ENCODE measurements at places on chromosomes 5 and 9.

DNA sequence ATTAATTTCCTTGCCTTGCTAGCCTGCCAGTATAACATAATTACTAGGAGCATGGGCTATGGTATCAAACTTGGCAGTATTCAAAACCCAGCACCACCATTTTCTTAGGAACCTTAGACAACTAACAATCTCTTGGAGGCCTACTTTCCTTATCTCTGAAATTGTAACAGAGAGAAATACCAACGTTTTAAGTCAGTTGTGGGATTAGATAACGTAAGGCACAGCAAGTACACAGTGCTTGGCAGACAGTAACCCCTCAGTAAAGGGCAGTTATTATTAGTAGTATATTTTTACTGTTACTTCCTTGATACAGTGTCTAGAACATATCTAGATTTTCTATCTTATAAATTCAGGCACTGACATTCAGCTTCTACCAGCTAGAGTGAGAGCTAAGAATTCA, 309.6 kb downstream of the ACTL7B start:
- no peak for DNase-seq

DNA sequence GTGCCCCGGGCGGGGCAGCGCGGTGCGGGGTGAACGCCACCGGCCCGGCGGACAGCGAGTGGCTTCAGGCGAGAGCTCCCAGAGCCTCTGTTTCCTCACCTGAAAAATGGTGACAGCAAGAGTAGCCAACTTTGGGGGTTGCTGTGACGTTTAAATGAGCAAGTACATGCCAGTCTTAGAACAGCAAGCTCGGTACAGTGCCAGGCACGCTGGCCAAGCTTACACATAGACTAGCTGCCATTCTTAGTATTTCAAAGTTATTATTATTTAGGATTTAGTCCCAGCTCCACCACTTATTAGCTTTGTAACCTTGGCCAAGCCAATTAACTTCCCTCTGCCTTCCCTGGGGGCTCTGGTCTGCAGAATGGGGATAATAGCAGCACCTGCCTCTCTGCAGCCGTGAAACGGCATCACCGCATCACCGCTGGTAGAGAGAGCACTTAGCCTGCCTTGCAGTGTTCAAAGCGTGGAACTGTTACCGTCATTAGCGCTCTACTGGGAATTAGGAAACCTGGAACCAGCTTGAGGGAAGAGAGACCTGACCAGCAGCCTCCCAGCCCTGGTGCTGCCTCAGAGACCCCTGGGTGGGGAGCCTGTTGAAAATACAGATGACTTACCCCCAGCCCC, at the start of gene C9orf50:
TSS of gene C9orf50 (minus strand) at position 433 of the 627 bp plus-strand sequence. CDS start 527 bp downstream, outside the sequence.
- DNase-seq = no peak

DNA sequence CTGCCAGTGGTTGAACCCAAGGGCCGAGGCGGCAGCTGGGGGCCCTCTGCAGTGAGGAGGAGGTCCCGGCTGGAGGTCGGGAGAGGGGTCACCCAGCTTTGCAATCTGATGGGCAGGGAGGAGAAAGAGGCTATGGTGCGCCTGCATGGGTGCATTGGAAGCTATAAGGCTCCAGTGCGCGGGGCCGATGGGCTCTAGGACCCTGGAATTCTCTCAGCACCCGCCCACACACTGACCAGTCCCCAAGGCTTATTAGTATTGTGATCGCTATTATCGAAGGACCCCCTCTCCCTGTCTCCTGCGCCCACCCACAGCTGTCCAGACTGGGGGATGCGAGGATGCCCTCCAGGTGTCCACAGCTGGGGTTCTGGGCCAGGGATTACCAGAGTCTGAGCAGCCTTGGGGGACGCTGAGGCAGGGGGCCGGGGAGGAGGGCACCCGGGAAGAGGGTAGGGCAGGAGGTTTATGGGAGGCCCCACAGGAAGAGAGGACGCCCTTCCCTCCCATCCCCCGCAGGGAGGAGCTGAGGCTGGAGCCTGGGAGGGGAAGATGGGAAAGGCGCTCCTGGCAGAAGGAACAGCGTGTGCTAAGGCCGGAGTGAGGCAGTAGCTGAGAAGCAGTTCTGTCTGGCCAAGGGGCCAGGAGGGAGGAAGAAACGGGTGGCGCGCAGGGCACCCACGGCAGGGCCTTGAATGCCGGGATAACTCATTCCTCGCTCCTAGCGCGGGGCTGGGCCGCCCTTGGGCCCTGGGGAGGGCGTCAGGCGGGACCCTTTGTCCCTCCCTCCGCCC, 24.2 kb downstream of the C9orf50 start:
- DNase-seq = no peak

- no peak for DNase-seq
Measured at GRCh38 chr5:72085319-72085718, 22.0 kb upstream of the MAP1B start.

DNA sequence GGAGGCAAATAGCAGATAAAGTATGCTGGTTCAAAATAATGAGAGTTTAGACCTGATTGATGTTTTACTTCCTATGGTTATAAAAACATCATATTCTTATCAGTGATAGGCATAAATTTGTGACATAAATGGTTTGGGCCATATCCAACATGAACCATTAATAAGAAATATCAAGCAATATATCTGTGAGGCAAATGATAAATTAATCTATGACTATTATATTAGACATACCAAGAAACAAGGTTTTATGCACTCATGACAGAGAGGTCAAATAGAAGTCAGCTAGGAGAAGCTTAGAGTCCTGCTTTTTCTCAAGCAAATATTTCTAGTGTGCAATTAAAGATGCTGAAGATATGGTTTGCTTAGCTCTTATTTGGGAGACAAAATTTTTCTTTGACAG, 10.4 kb downstream of the SMIM3 start:
- DNase-seq = no peak

GRCh38 chr5:128979761-128980160, 14.5 kb downstream of the SLC27A6 start:
- DNase-seq = no peak
